RPMI7951 (cell line): ENCODE measurements at places on chromosomes 11 and 22.

DNA sequence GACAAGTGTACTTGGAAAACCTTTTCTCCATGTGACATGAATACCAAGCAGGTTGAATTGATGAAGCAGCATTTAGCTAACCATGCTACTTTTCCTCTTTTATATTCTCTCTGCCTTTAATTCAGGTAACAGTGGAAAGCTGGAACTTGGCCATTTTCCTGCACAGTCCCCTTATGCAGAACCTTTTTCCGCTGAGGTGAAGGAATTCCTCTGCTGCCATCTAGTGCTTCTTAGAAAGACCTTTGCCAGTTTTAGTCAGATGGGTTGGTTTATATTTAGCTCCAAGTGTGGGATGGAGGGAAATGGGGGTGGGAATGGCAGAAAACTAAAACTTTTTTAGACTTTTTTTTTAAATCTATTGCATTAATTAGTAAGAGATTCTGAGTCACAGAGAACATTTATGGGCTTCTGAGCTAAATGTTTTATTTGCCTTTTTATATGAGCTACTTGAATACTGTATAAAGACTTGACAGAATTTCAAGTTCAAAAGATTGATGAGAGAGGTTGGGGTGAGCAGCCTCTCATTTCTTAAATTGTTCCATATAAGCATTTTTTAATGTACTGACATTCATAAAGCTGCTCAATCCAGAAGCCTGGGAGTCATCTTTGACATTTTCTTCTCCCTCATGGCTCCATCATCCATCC lies 153.9 kb upstream of the ZC3H12C start:
- DNase-seq = peak; percentile 83

DNA sequence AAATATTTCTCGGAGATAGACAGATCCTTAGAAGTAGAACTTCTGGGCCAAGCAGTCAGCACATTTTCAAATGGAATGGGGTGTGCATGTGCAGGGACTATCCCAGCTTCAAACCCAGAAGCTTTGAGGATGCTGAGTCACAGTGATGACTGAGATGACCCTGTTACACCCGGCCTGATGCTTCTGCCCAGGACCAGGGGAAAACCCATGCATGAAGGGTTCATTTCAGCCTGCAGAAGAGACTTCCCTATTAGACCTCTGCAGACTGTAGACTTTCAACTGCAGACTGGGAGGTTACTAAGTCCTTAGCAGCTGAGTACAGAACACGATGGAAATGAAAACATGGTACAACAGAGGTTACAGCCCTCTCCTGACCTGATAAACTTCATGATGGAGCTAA lies 3.6 kb upstream of the OR2AT4 start:
- peak; percentile 85 for DNase-seq

GRCh38 chr11:68950270-68950669 lies 30.5 kb downstream of the MRGPRD start:
- DNase-seq = peak; percentile 20

DNA sequence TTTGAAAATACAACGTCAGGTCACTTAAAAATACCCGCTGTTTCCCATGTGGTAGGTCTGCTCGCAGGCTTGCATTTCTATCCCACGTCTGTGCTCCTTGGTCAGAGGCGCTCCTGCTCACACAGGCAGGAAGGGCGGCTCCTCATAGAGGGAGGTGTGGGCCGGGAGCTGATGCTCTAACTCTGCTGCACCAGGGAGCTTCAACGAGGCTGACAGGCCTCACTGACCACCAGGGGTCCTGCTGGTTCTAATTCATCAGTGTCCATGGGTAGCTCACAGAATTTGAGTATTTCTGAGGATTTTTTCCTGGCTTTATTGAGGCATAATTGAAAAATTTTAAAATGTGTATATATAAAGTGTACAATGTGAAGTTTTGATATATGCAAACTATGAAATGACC lies 68.5 kb downstream of the PIWIL3 start:
- no peak for DNase-seq

DNA sequence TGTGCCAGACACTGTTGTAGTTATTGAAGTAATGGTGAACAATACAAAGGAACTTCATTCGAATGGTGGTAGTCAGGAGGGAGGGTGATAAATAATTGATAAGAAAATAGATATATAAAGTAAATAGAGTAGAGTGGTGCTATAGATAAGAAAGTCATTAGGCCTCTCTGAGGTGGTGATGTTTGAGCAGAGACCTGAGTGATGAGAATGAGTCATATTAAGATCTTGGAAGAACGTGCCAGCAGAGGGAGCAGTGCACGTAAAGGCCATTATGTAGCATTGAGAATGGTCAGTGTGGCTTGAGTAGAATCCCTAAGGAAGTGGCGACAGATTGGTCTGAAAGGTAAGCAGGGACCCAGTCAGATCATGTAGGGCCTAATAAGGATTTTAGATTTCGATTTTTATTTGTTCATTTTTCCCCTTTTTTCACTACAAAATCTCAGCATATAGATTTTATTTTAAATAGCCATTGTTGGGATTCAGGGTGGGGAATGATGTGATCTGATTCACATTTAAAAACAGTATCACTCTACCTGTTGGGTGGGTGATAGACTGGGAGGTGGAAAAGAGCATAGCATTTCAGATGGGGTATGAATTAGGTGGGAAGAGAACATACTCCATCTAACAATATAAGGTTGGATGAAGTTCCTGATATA lies 44.7 kb downstream of the CCDC90B start:
- peak; percentile 75 for DNase-seq

- no peak for DNase-seq
These were observed 90.3 kb downstream of the ZBTB16 start for GRCh38 chr11:114149689-114150407.

GRCh38 chr22:31603081-31603525 lies 58.9 kb downstream of the PISD start:
- DNase-seq = no peak

DNA sequence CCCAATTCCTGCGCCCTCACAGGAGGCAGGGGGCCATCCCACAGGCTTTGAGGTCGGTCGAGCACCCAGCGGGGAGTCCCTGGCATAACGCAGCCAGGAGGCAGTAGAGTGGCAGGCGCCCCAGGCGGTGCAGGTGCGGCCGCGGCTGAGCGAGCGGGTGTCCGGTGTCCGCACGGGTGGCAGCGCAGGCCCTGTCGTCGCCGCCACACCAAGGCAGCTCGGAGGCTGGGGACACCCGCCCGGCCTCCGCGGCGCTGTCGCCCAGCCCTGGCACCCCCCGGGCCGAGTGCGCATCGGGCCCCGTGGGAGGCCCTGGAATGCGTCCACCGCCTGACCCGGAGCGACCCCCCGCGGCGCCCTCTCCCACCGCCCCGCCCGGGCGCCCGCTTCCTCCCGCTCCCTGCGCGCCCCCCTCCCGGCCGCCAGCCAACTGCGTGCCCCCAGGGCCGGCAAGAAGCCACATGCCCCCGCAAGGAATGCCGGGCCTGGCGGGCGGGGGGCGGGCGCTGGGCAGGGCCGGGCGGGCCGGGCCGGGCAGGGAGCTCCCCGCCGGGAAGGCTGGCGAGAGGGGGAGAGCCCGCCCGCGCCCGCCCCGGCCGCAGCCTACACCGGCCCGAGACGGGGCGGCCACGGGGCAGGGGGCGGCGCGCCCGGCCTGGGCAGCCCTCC lies 33.9 kb downstream of the PRDM11 start:
- peak; percentile 65 for DNase-seq

GRCh38 chr11:68774194-68774585 lies 22.9 kb upstream of the TESMIN start:
- DNase-seq = no peak

GRCh38 chr11:128472128-128473089 lies 114.9 kb downstream of the ETS1 start:
- peak; percentile 82 for DNase-seq

- no peak for DNase-seq
These were observed 75.3 kb downstream of the BCR start for GRCh38 chr22:23255506-23256170.

DNA sequence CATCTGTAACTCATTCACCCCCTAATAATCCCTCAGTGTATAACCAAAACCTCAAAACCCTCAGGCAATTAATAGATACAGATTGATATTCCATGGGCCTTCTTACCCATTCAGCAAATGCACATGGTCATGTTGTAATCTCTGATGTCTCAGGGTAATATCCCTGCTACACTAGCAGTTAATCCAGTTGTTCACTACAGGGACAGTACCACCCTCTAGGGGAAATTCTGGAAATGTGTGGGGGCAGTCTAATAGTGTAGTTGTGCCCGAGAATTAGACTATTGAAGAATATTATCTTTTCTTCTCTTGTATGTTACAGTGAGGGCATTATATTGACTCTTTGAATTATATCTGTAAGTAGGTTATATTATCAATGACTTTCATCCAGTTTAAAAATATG lies 175.4 kb downstream of the CWF19L2 start:
- DNase-seq = peak; percentile 4

GRCh38 chr11:6129635-6130034 lies 22.2 kb downstream of the OR56B4 start:
- DNase-seq = no peak

DNA sequence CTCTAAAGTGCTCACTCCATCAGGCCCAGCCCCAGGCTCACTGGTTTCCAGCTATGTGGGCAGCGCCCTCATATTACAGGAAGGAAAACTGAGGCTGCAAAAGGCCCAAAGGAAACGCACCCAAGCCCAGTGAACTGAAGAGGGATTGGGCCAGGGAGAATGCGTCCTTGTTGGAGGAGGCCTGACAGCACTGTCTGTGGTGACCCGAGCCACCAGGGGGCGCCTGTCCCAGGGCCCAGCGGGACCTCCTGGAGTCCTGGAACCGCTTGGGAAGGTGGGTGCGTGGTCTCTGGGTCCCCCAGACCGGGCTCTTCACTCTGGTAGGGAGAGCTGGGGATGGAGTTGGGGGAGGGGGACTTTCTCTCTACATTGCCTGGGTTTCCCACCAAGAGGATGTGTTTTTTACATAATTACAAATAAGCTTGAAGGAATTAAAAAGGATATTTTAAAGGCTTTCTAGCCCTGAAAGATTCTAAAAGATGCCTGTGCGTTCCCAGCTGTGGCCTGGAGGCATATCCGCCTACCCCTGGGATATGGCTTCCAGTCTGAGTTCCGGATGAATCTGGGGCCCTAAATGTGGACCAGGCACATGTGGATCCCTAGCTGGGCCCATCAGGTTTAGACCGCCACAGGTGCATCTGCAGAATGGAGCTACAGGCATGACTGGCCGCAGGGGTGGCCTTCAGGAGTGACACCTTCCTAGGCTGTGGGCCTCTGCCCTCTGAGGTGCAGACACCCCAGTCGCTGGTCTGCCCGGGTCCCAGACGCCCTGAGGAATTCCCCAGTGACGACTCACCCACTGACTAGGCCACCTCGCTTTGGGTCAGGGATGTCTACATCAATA lies 4.2 kb downstream of the SPI1 start:
- peak; percentile 58 for DNase-seq

GRCh38 chr22:49151256-49152126 lies 676.2 kb downstream of the BRD1 start:
- no peak for DNase-seq

DNA sequence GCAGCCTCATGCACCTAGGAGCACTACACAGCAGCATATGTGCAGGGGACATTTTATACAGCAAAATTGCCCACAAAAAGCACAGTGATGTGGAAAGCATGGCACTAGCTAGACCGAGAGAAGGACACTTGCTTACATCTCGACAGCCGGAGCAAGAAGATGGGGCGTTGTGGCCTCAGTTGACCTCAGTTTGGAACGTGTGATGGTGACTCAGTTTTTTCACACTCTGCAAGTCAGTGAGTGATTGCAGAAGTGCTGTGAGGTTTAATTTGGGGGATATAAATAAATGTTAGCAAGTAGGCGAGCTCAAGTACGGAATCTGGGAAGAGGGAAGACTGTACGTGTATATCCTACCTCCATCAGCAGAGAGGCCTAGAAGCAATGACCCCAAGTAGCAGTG lies 23.3 kb downstream of the LRP5 start:
- no peak for DNase-seq

DNA sequence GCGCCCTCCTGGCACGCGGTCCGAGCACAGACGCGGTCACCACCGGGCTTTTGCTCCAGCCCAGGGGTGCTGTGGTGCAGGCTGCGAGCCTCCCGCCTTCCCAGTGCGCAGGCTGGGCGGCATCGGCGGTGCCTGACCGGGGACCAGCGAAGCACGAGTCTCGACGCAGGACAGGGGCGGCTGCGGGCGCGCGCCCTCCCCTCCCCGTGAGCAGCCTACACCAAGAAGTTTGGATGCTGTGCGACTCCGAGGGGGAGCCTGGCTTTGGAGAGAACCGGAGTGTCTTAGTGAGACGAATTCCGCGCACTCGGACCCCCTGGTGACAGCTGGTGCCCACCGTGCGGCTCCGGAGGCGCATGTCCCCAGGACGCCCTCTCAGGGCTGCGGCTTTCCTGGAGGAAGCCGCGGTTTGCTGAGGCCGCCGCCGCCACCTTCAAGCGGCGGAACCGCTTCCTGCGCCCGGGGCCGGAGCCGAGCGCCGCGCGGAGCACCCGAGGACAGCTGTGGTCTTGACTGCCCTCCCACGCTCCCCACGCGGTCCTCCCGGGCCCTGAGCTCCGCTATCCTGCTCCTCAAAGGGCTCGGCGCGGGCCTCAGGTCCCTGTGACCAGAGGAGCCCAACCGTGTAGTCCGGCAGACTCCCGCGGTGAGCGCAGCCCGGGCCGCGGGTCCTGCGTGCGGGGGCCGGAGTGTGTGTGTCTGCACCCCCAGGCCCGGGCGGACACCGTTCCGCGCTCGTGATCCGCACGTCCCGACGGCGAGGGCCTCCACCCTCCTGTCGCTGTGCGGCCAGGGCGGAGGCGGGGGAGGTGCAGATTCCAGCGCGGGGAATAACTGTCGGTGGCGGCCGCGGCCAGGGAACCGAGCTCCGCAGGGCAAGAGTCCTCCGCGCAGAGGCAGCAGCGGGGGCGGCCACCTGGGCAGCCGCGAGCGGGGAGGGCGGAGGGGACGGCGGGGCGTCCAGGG lies 1.7 kb downstream of the FGF3 start:
- peak; percentile 52 for DNase-seq

GRCh38 chr11:40230821-40231220 lies 1228.6 kb downstream of the LRRC4C start:
- no peak for DNase-seq

DNA sequence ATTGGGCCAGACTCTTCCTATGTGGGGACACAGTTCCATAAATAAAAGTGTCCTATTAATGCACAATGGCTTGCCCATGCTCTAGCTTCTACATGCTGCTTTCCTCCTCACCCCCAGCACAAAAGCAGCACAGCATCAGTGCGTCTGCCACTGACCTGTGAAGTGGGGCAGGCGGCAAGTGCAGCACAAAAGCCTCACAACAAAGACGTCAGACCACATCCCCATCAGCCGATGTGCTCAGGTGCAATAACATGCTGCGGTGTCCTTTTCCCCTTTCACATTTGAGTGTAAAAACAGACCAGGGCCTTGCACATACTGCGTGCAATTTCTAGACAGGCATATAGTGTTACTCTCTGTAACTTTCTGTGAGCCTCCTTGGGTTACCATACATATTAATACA lies 12.8 kb downstream of the DKK3 start:
- DNase-seq = no peak

DNA sequence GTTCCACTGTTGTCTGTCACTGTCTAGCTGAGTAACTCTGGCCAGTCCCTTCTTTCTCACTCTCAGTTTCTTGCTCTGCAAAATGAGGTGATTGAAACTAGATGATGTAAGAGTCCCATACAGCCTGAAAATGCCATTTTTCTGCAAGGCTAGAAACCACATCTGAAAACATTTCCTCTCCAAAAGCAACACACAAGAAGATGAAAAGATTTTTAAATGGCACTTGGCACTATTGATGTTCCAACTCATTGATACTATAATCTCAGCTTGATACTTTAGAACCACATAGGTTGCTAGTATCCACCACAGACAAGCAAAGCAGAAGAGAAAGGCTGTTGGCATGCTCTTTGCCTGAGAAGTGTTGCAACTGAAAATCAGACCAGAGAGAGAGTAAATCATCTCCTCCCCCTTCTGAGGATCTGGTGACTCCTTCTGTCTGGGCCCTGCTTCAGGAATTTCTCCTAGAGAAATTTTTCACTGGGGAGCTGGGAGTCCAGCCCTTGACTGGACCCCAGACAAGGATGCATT lies 1217.9 kb downstream of the LRRC4C start:
- DNase-seq = no peak
